ENCODE measurements at places on chromosomes 13 and 19.
A peak's percentile ranks its signal among the peaks of the same experiment; 100 is the strongest.

DNA sequence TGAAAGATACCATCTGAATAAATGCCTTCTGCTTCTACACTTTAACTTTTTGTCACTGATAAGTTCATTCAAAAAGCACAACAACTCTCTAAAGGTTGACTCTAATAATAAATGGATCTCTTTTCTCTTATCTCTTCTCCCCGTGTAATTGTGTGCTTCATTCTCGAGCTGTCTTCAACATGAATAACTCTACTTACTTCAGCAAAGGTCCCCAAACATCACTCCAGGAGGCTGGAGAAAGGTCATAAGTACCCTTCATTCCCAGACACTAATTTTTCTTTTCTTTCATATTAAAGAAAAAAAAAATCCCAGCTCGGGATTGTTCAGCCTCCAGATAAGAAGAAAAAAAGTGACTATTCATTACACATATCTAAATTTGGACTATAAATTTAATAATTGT is 222.2 kb downstream of the FOXO1 start:
- DNase-seq, result no peak

DNA sequence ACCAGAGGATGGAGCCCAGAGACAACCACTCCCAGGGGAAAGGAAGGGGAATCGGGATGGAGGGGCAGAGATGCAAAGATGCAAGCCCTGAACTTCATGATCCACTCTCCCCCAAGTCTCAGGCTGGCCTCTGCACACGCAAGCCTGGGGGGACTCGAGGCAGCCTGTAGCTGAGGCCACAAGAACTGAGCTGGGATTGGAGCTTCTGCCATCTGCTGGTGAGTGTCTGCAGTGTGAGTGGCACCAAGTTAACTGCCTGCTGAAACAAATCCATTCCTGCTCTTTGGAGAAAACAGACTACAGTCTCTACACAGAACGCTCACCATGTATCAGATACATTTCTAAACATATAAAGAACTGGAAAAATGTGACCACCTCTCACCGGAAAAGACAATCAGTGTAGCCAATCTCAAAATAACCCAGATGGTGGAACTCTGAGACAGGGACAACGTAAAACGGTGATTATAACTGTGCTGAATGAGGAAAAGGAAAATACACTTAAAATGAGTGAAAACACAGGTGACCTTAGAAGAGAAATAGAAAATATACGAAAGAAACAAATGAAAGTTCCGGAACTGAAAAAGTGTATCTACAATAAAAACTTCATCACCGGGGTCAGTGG is 62.1 kb downstream of the KLF2 start:
- no peak for DNase-seq

- no peak for DNase-seq
Observed at GRCh38 chr13:42413484-42413815, 141.5 kb downstream of the AKAP11 start.

DNA sequence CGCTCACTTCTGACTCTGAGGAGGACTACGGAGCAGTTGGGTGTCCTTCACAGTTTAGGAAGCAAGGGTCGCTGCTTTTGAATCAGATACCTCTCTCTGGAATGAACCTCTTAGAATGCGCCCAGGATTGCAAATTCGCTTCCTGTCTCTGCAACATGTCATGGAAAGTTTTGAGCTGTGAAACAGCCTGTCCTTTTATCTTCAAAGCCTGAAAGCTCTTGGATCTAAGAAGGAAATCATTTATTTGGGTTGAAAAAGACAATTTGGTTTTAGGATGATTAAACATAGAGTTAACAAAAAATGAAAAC is 134.1 kb downstream of the KATNAL1 start:
- DNase-seq, result no peak

DNA sequence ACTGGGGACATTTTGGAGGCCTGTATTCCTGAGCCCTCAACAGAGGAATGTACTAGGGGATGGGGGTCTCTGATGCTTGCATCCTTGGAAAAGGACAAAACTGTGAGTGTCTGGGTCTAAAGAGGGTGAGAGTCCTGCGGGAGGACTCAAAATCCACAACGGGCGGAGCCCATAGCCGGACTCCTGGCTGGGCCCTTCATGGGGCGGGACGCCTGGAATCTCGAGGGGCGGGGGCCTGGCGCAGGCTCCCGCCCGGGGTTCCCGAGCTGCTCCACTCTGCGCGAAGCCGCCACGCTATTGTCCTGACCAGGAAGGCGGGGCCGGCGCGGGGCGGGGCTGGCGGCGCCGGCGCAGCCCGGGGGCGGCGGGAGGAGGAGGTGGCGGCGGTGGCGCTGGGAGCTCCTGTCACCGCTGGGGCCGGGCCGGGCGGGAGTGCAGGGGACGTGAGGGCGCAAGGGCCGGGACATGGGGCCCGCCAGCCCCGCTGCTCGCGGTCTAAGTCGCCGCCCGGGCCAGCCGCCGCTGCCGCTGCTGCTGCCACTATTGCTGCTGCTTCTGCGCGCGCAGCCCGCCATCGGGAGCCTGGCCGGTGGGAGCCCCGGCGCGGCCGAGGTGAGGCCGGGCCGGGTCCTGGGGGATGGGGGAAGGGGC is at the start of gene APLP1:
Gene APLP1, plus strand, starts transcription at position 403 of the 651 bp plus-strand sequence. Its CDS starts 63 bp downstream, at position 466.
- DNase-seq, result peak; percentile 63

- DNase-seq, result no peak
Observed at GRCh38 chr13:72384186-72384823, 343.1 kb downstream of the MZT1 start.

DNA sequence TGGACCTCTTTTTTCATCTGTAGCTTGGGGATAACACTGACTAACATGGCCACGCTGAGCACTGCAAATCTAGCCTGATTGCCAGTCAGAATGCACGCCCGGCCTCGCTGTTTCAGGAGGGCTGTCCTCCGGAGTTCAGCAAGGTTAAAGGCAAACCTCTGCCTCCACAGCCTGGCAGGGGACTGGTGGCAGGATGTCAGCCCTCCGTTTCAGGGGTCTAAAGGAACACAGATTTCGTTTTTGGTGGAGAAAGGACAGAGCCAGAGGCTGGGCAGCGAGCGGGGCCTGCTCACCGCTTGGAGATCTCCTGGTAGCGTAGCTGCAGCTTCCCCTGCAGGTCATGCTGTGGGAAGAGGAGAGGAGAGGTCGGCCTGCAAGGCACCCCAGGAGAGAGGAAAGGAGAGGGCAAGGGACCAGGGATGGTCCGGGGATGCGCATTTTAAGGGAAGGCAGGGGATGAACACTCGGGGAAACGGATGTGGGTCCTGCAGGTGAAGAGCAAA is 560 bp downstream of the NDUFA7 start:
- no peak for DNase-seq
